ENCODE measurements at places on chromosomes 12 and 14.

- DNase-seq, result no peak
These were observed 14.3 kb downstream of the CAMKK2 start for GRCh38 chr12:121282072-121282742.

DNA sequence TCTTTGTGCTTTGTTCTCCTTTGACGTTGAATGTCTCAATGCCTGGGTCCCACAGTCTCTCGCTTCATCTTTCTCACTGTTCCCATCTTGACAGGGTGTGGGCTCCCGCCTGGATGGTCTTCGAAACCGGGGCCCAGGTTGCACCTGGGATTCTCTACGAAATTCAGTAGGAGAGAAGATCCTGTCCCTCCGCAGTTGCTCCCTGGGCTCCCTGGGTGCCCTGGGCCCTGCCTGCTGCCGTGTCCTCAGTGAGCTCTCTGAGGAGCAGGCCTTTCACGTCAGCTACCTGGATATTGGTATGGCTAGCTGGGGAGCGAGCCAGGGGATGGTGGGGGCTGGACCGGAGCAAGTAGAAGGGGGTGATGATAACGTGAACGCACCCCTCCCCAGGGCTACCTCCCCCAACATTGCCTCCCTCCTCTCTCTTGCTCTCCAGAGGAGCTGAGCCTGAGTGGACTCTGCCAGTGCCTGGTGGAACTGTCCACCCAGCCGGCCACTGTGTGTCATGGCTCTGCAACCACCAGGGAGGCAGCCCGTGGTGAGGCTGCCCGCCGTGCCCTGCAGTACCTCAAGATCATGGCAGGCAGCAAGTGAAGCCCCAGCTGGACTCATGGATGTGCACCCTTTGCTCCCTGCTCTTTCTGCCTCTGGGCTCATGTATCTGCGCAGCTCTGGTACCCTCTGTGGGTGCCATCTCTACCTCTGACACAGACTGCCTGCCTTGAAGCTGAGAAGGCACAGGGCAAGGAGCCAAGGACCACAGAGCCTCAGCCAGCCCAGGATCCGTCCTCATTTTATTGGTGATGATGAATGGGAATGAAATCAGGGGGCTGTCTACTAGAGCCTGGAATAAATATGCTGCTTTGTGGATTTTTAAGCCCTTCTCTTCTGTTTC, 1.5 kb downstream of the NPFF start:
- DNase-seq, result no peak

- no peak for DNase-seq
These were observed 84.9 kb downstream of the ASCL4 start for GRCh38 chr12:107859367-107859766.

DNA sequence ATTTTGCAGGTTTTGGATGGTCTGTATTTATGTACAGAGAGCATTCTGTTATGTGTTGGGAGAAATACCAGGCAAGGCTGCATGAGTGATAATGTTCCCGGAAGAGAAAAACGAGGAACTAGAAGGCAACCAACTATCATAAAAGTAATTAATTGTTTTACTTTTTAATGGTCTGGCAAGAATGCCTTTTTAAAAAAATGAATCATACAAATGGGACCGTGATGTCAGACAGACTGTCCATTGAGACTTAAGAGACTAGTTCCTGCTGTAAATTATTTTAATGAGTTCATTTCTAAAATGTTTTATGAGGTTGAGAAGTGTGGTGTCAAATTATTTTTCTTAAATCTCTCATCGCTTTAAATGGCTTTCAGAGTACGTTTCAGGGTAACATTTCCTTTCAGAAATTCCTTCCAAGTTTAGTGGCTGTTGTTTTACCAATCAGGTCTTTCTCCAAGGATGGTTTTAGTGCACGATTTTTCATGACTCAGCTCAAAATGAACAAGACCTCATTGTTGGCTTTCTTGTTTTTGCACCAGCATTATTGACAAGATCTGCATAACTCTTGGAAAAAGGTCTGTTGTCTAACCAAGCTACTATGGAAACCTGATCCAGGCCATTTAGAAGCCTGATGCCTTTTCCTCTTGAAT, 86.1 kb upstream of the ARHGAP5 start:
- no peak for DNase-seq

GRCh38 chr12:38163442-38163801, 153.2 kb upstream of the ALG10B start:
- no peak for DNase-seq

DNA sequence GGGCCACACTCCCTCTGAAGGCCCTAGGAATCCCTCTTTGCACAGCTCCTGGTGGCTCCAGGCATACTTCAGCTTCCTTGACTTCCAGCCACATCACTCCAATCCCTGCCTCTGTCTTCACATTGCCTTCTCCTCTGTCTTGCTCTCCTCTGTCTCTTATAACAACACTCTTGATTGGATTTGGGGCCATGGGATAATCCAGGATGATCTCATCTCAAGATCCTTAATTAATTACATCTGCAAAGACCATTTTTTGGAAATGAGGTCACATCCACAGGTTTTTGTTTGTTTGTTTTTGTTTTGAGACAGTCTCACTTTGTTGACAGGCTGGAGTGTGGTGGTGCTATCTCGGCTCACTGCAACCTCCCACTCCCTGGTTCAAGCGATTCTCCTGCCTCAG, 88.7 kb downstream of the TMTC1 start:
- DNase-seq, result no peak

GRCh38 chr12:121087467-121088194, 45.0 kb upstream of the P2RX7 start:
- no peak for DNase-seq

GRCh38 chr14:22482085-22482694, 106.8 kb downstream of the DAD1 start:
- no peak for DNase-seq

GRCh38 chr14:72917094-72917802, 9.0 kb upstream of the DCAF4 start:
- no peak for DNase-seq

DNA sequence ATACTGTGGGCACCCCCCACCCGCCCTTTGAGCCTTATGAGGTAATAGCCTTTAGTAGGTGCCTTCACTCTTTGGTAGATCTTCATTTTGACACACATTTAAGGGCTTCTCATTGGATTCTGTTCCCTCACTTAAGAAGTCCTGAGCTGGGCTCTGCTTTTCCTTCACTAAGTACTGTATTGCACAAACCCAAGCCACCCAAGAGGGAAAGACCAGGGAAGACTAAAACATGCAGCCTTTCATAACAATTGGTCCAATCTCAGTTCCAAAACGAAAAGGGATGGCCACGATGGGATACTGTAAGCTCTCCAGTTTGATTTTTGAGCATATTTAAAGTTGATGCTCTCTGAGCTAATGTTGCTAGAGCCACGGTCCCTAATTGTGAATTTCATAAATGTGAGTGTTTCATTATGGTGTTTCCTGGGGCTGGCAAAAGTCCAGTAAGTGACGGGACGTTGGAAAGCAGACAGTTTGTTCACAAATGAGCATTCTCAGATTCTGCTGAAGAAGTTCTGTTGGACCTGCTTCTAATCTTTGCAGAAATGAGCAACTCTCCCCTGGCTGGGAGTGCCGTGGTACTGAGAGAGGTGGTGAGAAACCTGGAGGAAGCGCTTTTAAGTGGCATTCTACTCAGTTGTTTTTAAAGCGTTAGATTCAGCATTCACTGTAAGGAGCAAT, 9.4 kb downstream of the SSPN start:
- DNase-seq, result no peak

GRCh38 chr14:94517641-94518257, 8.5 kb upstream of the SERPINA12 start:
- no peak for DNase-seq

DNA sequence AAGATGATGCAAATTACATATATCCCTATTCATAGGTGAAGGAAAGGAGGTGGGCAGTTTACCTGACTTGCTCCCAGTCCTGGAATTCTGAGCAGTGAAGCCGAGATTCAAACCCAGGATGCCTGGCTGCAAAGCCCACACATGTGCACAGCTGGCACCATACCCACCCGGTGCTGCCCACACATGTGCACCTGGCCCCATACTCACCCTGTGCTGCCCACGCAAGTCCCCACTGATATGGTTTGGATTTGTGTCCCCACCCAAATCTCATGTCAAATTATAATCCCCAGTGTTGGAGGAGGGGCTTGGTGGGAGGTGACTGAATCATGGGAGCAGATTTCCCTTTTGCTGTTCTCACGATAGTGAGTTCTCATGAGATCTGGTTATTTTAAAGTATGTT, 179.2 kb upstream of the C14orf180 start:
- DNase-seq, result peak; percentile 5

DNA sequence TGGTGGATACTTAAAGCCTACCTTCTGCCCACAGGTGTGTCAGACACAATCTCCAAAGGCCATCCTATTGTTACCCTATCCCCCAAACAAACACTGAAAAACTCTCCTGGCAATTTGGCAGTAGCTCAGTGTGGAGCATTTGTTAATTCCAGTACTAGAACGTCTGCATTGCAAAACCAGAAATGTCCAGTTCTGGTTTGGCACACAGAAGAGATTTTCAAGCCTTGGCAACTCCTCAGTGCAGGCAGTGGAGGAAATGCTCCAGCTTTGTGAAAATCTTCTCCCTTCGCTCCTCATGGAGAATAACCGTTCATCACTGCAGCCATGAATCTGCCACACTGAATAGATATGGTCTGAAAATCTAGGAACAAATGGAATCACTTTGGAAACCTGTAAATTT, 5.3 kb upstream of the SOCS2 start:
- DNase-seq, result no peak
